ENCODE measurements at places on chromosomes 4 and X.
A peak's percentile ranks its signal among the peaks of the same experiment; 100 is the strongest.

- DNase-seq: no peak
Observed at GRCh38 chr4:961351-962230, 11.8 kb downstream of the DGKQ start.

GRCh38 chr4:79917246-79917645 lies 155.8 kb downstream of the ANTXR2 start:
- peak; percentile 34 for DNase-seq

- no peak for DNase-seq
Observed at GRCh38 chr4:107778784-107779530, 45.8 kb upstream of the SGMS2 start.

DNA sequence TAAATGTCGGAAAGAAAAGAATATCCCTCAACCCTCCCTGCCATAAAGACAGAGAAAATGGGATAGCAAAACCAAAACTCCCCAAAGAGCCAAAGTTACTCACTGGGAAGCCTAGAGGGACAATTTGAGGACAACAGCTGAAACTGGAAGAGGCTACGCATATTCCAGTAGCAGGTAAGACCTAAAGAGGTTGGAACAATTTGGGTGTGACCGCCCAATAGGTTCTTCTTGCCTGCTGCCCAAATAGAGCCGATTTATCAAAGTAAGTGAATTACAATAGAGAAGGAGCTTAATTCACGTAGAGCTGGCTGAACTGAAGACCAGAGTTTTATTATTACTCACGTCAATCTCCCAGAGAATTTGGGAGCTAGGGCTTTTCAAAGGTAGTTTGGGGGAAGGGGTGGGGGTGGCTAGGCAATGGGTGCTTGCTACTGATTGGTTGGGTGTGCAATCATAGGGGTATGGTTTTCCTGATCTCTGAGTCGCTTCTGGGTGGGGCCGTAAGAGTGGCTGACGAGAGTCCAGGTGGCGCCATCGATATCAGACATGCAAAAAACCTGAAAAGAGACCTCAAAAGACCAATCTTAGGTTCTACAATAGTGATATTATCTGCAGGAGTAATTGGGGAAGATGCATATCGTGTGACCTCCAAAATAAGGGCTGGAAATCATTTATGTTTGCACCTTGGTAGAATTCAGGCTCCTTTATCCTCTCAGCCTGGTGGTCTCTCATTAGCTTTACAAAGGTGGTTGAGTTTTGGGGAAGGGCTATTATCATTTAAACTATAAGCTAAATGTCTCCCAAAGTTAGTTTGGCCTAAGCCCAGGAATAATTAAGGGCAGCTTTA lies 39.0 kb upstream of the SLC7A3 start:
- no peak for DNase-seq

DNA sequence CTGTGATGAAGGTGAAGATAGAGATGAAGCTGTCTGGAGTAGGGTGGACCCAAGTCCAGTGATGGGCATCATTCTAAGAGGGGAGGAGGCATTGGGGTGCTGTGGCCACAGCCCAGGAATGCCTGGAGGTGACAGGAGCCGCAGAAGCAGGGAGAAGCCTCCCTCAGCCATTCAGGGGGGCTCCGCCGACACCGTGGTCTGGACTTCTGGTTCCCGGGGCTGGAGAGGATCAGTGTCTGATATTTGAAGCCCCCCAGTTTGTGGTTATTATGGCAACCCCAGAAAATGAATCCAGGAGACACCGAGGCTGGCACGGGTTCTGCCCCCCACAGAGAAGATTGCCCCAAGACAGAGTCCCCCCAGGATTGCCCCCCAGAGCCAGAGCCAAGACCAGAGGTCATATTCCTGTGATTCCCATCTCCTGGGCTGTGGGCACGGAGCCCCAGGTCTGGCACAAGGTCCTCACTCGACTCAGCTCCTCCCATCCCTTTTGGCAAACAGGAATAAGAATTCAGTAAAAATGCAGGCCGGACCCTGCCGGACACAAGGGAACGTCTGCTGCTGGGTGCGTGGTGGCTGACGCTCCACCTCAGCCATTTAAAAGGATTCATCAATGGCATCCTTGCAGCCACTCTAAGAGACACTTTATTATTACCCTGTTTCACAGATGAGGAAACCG lies 116.6 kb downstream of the CPZ start:
- DNase-seq: no peak

DNA sequence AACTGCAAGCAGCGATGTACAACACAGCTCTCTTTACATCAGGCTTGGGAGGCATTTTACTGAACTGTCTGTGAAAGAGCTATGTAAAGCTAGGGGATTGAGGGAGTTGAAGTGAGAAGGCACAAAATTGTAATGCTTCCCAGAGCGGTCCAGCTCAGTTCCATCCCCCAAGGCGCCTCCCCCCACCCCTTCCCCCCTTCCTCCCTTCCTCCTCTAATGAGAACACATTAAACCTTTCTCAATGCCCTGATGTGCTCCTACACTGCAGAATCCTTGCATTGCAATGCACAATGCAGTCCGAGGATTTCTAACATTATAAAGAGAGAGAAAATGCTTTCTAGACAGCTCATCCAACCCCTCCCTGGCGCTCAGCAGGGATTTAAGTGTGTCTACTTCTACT lies 73.9 kb downstream of the CXXC4 start:
- no peak for DNase-seq

GRCh38 chr4:188008377-188008776 lies 12.8 kb downstream of the ZFP42 start:
- no peak for DNase-seq

DNA sequence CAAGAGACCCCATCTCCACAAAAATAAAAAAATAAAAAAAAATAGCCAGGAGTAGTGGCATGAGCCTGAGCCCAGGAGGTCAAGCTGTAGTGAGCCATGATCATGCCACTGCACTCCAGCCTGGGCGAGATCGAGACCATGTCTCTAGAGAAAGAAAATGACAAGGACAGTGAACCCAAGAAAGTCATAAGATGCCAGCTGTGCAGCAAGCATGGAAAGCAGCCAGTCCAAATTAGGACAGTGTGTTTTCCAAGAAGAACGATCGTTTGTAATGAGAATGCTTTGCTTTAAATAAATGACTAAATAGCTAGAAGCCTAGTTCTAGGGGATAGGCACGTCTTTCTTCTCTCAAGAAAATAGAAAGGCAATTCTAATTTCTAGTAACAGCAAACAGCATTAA lies 58.4 kb upstream of the MSANTD1 start:
- no peak for DNase-seq

- no peak for DNase-seq
Observed at GRCh38 chr4:165378398-165378744, 437 bp upstream of the CPE start.

DNA sequence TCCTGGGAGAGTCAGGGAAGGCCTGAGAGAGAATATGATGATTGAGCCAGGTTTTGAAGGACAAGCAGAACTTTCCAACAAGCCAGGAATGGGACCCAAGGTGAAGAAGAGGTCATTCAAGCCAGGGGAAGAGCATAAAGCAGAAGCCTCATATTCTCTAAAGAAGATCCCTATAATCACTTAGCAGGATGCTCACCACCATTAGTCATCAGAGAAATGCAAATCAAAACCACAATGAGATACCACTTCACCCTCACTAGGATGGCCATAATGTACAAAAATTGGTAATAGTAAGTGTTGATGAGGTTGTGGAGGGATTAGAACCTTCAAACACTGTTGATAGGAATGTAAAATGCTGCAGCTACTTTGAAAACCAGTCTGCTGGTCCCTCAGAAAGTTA lies 20.5 kb upstream of the SUPT20HL1 start:
- DNase-seq: no peak

DNA sequence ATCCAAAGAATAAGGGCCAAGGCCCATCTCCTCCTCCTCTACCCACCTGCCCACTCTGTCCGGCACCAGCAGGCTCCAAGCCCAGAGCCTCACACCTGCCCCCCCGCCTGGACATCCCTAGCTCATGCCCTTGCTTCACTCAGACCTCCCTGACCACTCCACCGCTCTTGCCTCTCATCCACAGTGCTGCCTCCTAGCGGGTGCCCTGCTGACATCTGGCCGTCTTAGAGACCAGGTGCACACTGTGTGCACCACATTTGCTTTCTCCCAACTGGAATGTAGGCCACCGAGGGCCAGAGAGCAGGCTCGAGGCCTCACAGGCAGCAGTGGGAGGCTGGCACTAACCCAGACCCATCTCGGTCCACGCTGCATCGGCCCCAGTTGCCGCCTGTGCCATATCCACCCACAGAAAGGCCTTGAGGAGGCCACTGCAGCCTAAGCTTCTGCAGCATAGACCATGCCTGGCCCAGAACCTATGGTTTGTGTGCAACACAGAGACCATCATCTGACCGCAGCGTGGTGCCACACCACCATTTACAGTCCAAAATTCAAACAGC lies 13.5 kb downstream of the LETM1 start:
- DNase-seq: no peak

- DNase-seq: no peak
Observed at GRCh38 chr4:133152831-133153481, 3.9 kb downstream of the PCDH10 start.

GRCh38 chr4:4308800-4309441 lies 18.9 kb downstream of the ZBTB49 start:
- no peak for DNase-seq

DNA sequence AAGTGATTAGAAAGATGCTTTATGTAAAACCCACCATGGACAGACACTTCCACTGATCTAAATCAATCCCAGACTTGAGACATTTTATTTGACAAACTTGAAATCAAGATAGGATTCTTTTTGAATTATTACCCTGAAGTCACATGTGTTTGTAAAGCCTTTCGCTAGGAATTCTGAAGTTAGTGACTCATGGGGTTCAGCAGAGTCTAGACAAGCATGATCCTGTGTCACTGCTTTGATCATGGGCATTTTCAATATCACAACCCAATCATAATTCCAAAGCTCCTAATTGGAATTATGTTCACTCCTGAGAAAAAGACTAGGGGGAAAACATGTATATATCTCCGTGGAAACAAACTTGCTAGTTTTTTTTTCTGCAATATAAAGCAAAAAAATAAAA lies 67.5 kb upstream of the BMP3 start:
- no peak for DNase-seq

DNA sequence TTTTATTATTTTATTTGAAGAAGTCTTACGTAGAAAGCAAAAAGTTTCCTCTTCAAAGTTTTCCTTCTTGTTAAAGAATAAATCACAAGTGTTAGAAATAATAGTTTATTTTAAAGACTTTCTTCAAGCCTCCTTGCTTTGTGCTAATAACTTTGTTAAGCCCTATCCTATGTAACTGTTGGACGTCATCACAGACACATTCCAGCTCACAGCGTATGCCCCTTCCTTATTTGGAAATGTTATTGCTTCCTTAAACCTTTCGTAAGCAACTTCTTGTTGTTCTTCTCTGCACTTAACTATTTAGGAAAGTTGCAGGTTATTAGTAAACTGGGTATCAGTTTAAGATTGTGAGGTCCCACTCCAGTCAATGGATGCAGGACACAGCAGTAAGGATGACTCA lies 7.6 kb upstream of the SRD5A3 start:
- no peak for DNase-seq

DNA sequence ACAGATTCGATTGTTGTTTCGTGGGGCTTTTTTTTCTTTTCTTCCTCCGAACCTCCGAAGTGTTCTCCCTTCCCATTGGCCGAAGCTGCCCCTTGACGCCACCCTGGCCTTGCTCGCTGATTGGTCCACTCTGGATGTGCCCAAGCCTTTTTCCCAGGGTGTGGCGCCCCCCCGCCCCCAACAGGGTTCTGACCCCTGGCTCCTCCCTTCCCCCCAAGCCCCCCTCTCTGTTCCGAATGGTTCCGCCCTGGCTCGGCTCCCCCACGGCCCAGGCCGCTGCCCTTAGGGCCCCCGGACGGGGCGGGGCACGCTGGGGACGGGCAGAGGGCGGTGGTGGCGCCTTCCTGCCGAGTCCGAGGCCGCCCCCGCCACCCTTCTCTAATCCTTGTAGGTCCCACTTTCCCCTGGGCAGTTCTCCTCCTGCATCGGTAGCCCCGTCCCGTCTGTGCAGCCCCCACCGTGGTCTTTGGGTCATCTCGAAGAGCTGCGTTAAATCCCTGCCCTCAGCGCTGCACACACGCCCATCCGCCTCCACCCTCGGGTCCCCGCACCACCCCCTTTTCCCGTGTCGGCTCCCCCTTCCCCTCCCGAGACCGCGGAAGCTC lies 25.5 kb downstream of the UTP14A start:
- peak; percentile 31 for DNase-seq

GRCh38 chr4:164621886-164622521 lies 131.9 kb upstream of the SMIM31 start:
- no peak for DNase-seq

DNA sequence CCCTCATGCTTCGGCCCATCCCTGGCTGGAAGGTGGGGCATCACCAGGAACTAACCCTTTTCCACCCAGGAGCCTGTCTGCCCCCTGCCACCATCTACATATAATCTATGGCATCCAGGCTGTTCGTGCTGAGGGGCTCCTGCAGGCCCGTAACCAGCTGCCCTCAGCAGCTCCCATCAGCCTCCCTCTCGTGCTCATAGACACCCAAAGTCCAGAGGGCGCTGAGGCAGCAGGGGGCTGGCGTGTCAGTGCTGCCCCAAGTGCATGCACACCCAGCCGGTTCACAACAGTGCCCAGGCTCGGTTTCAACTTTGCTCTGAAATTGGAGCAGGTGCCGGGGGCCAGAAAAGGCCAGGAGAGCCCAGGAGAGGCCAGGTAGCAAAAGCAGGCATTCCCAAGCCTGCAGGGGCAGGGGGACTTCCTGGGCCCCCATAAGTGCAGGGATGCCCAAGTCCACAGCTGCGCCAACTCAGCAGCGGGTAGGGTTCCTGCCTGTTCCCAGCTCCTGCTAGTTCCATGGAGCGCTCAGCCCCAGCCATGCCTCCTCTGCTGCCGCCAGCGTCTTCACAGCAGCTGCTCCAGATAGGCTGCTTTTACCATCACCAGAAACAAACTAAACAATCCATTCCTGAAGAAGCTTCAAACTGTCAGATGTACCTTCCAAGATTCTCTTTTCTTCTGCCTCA lies 558.2 kb upstream of the GNPDA2 start:
- DNase-seq: no peak

GRCh38 chr4:170476351-170476750 lies 386.6 kb upstream of the AADAT start:
- no peak for DNase-seq

DNA sequence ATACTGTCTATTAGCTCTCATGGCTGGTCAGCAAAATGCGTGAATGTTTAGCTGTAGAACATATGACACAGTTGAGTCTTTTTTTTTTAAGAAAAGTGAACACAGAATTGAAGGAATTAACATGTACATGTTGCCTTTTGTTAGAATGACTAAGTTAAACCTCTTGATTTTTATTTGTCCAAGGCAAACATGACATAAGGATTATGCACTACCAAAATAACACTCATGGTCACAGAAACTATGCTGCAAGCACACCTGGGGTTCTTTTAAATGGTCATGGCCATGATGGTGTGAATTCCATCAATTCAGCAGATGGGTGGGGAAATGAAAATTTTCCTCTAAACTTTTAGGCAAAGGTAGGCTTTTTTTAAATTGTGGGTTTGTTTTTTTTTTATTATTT lies 80.1 kb upstream of the CXCL13 start:
- no peak for DNase-seq

GRCh38 chr4:66266035-66266434 lies 595.7 kb upstream of the EPHA5 start:
- DNase-seq: no peak

DNA sequence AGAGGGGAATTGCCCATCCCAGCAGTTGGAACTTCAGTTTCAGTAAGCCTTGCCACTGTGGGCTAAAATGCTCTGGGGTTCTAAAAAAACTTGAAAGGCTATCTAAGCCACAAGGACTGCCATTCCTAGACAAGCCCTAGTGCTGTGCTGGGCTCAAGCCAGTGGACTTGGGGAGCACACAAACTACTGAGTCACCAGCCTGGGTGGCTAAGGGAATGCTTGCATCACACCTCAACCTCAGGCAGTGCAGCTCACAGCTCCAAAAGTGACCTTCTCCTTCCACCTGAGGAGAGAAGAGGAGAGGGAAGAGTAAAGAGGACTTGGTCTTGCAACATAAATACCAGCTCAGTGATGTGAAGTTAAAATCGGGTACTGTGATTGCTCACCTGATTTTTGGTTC lies 116.7 kb upstream of the GLRA2 start:
- no peak for DNase-seq

Measured in activated CD4-positive, alpha-beta T cell treated with anti-CD3 and anti-CD28 coated beads, Interleukin-2, amount 50 U/mL, for 4 hours (primary cell).